Stimulated activated CD4-positive, alpha-beta T cell treated with anti-CD3 and anti-CD28 coated beads, Interleukin-4, amount 100 ng/mL, for 1 hour (primary cell): ENCODE measurements at places on chromosomes 2 and 18.

DNA sequence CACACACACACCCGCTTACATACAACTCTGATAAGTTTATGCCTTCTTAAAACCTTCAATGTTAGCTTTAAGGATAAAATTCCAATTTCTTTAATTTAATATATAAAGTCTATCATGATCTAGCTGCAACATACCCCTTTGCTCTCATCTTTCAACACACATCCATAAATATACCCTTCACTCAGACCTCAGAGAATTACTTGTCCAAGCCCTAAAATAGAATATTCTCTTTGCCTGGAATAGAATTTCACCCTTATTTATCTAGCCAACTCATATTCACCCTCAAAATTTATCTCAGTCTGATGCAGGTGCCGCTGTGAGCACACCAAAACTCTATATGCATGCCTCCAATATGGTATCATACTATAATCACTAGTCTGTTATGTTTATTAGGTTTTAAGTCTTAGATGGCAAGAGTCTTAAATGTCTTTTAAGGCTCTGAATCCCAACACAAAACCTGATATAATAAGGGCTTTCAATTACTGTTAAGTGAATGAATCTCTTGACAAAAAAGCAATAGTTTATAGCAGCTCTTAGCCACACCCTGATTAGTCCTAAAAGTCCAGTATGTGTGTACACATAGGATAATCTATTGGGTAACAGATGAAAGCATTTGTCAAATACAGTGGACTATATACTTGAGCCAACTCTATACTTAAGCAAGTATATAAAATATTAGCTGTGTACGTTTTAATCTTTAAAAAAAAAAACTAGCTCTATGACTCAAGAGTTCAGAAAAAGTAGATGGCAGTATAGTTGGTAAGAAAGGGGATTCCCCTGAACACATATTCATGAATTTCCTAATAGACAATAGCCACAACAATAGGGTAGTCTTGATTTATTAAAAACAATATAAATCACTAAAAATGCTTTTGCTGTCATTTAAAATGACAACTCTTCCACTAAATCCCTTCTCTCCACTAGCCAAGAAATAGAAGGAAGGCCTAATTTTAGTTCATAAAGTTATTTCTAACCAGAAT, 144.5 kb downstream of the EXOC6B start:
- no peak for DNase-seq

- no peak for DNase-seq
Measured at GRCh38 chr2:15934291-15934945, 5.9 kb upstream of the MYCN start.

- no peak for DNase-seq
Measured at GRCh38 chr2:204886713-204887112, 341.4 kb downstream of the PARD3B start.

DNA sequence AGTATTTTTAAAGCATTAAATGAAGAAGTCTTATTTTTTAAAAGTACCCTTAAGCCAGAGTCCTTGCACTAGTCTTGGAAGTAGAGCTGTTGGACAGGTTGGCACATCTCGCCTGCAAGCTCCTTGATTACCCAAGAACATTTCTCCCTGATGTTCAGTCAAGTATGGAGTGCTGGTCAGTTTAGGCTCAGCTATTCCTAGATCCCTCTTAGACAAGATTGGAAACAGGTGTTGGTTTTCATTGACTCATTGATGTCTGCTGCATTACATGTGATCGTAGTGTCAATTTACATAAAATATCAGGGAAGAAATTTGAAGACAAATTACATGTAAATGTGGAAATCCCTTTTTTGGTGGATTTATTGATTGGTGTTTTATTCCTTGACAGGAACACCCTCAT, 170.4 kb downstream of the ZNF407 start:
- no peak for DNase-seq

DNA sequence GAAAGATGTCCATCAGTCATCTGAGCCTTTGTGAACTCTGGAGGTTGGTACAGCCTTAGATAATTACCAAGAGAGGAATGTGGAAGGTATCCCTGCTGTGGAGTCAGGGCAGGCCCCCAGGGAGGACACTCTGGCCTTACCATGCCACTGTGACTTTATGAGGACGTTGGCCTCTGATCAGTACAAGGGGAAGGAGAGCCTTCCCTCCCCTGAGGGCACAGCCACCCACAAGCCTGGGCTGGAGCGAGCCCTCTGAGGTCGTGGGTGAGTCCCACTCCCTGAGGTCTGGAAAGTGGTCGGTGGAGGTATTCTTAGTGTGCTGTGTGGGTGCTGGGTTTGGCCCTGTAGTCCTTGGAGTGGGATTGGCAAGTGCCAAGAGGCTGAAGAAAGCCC, 91.6 kb downstream of the STPG4 start:
- DNase-seq = no peak

- no peak for DNase-seq
Measured at GRCh38 chr18:12254136-12254819, at the start of gene CIDEA. TSS of gene CIDEA (plus strand) at chr18:12254361. CDS start at chr18:12254384, 23 bp downstream.

DNA sequence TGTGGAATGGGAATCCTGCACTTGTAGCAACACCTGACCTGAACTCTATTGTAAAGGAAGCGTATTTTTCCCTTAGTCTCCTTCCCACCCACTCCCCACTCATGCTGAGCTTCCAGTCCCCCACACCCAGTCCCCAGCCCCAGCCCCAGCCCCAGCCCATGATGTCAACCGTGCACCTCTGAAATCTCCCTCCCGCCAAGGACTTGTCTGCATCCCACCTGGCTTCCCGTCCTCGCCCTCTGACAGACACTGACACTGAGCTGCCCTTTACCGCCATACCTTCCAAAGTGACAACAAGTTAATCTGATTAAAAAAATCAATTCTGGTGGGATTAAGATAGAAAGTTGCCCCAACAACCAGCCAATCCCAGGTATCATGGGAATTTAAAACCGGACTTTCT, 213.6 kb upstream of the CELF4 start:
- DNase-seq = no peak

DNA sequence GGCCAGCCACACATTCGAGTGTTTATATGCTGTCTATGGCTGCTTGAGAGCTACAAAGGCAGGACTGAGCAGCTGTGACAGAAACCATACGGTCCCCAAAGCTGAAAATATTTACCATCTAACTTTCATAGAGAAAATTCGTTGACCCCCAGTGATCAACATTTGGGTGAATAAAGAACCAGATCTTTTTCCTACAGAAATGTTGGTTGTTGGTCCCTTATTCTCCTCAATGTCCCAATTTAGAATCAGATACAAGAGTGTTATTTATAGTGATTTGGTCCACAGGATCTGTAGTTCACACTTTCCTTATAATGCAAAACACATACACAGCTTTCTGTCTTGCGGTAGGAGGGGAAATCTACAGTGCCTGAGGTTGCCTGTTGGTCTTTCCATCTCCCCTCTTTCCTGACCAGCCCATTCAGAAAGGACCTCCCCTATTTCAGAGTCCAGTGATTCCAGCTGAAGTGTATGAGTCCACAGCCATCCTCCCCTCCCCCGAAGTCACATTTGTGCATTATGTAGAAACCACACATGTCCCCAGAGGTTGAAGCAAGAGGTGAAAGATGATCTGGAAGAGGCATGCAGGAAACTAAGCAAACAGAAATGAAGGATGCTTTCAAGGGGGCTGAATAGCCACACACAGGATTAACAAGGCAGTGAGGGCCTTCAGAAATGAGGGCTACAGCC, 61.9 kb downstream of the SPRED2 start:
- DNase-seq = no peak

GRCh38 chr2:201777043-201777442, 3.7 kb downstream of the ALS2 start:
- no peak for DNase-seq

DNA sequence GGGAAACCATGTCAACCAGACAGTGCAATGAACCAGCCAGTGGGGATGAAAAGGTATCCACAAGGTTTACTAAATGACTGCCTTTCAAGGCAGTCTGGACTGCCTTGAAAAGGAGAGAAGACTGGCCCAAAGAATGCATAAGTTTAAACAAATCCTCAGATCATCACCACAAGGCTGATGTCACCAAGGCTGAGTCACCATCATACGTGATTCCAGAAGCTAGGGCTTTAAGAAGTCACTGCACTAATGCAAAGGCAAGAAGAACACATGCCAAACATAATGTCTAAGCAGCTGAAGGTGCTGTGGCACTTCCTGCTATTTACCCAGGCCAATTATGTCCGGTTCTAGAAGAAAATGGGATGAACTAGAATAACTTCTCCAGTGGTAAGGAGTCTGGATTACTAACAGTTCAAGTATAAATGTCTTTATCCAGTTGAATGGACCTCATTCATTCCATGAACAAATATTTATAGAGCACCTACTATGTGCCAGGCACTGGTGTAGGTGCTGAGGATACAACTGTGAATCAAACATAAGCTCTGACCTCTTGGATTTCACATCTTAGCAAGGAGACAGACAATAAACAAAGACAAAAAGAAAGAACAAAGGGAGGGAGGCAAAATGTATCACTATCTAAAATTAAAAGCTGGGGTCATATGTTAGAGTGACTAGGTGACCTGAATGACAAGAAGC, 37.6 kb upstream of the ONECUT2 start:
- DNase-seq = no peak

DNA sequence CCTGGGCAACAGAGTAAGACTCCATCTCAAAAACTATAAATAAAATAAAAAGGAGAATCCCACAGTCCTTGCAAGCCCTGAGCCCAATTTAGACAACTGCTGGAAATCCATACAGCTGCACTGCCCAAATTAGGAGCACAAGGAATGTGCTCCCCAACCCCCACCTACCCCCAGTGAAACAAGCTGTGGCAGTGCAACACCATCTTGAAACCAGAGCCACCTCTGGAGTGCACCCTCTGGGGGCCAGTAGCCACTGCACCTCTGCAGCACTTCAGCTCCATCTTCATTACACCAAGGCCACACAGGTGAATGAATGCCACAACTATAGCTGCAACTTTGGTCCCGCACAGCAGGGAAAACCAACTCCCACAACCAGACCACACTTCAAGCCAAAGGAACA, 37.3 kb downstream of the USP34 start:
- no peak for DNase-seq

- no peak for DNase-seq
Measured at GRCh38 chr18:74760436-74760835, 162.8 kb downstream of the ZNF407 start.

- no peak for DNase-seq
Measured at GRCh38 chr2:204133476-204133875, 196.9 kb downstream of the ICOS start.

- peak; percentile 75 for DNase-seq
Measured at GRCh38 chr18:3449512-3450011, 410 bp upstream of the TGIF1 start.

DNA sequence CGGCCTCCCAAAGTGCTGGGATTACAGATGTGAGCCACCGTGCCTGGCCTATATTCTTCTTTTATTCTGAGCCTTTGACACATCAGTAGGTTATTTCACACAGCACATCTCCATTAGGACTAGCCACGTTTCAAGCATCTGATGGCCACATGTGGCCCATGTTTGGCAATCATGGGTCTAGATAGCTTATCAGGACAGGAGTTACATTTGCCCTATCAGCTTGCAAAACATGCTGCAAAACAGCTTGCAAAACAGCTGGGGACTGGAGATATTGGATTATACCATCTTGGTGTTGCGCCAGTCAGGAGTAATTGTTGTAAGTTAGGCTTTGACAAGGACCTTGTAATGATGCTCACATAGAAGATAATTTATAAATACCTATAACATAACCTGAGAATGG, 94.9 kb downstream of the GBX2 start:
- no peak for DNase-seq

GRCh38 chr18:473802-474201, 26.7 kb downstream of the COLEC12 start:
- no peak for DNase-seq

- no peak for DNase-seq
Measured at GRCh38 chr2:144097440-144098225, 422.3 kb downstream of the ZEB2 start.

DNA sequence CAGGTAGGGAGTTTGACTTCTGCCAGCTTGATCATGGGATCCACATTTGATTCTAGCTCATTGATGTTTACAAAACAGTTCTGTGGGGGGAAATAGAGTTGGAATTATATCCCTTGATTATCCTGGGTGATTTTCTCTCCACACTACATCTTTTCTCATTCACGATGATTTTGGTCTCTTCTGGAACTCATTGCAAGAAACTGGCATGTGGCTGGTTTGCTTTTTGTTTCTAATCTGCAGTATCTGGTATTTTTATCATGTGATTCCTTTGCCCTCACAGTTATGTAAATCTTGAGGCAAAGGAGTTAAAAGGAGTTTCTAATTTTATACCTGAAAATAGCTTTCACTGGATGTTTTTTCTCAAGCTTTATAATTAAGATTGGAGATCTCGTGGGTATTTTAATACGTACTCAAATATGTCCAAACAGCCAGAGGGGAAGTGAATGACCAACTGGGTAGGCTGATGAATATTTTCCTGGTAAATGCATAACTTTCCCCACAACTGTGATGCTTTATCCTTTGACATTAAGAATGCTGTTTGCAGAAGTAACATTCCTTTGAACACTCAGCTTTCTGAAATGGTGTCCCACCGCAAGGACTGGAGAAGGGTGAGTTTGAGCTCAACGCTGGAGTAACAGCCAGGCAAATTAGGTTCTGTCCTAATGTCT, 502.9 kb upstream of the ZEB2 start:
- no peak for DNase-seq

- no peak for DNase-seq
Measured at GRCh38 chr2:100778637-100779450, 41.1 kb upstream of the NPAS2 start.

DNA sequence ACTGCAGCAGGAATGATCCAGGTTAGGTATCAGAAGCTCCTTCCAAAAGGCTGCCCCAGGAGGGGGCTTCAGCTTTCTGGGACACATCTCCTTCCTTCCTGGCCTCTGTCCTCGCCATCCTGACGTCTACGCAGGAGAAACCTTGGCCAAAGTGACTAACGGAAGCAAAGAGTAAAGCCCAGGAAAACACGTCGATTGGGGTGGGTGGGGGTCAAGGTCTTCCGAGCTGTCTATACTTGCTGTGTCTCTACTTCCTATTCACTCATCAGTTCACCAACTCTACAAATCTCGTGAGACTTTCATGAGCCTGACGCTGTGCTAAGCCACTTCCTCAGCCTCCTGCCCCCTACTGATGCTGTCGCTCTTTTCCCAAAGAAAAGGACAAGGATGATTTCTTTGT, 212.6 kb downstream of the TNS1 start:
- DNase-seq = no peak

GRCh38 chr2:8154270-8154669, 527.6 kb upstream of the ID2 start:
- DNase-seq = no peak

DNA sequence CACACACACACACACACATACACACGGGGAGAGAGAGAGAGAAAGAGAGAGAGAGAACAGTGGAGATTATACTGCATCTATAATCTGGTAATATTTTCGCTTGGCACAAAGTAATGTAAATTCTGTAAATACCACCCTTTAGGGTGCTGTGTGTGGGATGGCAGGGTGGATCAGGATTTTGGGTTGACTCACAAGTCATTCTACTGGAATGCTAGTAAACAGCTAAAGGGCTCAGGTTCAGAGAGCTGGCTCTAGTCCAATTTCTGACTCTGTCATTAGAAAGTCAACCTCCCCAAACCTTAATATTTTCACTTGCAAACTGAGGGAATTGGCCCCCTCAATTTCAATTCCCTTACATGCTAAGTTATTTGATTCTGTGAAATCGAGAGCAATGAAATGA, 308.3 kb downstream of the TSN start:
- no peak for DNase-seq

GRCh38 chr2:96138179-96139145, at the start of gene ASTL:
TSS of gene ASTL (minus strand) at chr2:96138502. CDS start at chr2:96138436, 66 bp downstream.
- DNase-seq = peak; percentile 61
